ENCODE measurements at places on chromosomes 1 and 21. TPM values are rescaled to one million over a fixed set of nuclear protein-coding genes. Genes with fewer than 3 reads are reported as not detected.

DNA sequence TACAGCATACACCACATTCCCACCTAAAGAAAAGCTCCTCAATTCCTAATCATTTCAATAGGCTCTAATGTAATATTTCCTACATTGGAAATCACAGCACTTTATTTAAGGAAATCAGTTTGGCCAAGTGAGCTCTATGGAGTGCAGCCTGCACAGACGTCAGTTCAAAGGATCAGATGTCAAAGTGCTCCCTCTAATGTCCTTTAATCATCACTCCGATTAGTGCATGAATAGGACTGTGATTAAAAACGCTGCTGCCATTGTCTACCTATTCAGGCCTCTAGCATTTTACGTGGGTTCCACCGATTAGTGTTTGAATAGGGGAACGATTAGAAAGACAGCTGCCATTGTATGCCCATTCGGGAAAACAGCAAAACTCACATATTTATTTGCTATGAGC is 50.2 kb downstream of the DPYD start:
- no peak overlapping the region for H3K27ac ChIP-seq
- no peak overlapping the region for H3K4me3 ChIP-seq
- H3K36me3 ChIP-seq, result no peaks in the 10 kb centered on the region
- no peak for DNase-seq
- no peaks in the 10 kb centered on the region for H3K27me3 ChIP-seq
- H3K4me1 ChIP-seq, result no peaks in the 10 kb centered on the region

DNA sequence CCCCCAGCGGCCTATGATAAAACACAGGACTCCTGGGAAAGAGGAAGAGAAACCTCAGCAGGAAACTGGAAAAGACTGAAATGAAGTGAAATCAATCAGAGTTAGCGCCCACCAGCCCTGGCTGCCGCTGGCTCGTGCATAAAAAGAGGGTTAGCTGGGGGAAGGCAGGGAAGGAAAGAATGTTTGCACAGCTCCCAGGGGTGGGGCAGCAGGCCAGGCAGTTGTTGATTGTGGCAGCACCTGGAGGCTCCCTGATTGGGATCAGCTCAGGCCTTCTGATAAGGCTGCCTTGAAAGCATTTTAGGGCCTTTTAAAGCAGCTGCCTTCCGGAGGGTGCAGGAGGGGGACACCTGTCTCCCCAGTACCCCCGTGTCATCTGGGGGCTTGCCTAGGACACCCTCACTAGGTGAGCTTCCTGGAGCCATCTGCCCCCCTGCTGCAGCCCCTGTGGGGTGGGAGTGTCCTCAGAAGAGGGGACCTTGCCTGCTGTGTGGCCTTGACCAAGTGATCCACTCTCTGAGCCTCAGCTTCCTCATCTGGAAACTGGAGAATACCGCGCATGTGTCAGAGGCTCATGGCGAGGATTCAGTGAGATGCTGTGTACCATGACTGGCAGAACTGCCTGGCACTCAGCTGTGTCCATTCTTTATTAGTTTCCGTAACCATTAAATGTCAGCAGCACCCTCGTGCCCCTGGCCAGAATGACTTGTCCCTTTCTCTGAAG is 6.6 kb downstream of the EPHB2 start:
- peak; percentile 53 for DNase-seq
- peak overlapping the region; percentile 7 for H3K4me3 ChIP-seq
- H3K27ac ChIP-seq, result peak overlapping the region; percentile 86
- H3K27me3 ChIP-seq, result no peaks in the 10 kb centered on the region
- H3K4me1 ChIP-seq, result no peaks in the 10 kb centered on the region
- H3K36me3 ChIP-seq, result no peaks in the 10 kb centered on the region

DNA sequence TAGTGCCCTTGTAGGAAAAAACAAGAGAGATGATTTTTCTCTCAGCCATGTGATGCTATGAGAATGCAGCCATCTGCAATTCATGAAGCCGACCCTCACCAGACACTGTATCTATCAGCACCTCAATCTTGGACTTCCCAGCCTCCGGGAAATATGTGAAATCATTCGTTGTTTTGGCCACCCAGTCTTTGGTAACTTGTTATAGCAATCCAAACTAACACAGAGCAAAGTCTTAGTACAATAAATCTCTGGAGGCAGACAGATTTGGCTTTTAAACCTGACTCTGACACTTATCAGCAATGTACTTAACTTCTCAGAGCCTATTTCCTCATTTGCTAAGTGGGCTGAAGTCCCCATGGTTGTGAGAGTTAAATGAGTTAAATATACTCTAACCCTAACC is 5.1 kb upstream of the MED18 start:
- DNase-seq, result peak; percentile 78
- H3K4me3 ChIP-seq, result no peak overlapping the region
- no peaks in the 10 kb centered on the region for H3K36me3 ChIP-seq
- H3K27me3 ChIP-seq, result no peaks in the 10 kb centered on the region
- H3K27ac ChIP-seq, result peak overlapping the region; percentile 86

Gene NADK
- polyA plus RNA-seq, result 84.1 TPM

DNA sequence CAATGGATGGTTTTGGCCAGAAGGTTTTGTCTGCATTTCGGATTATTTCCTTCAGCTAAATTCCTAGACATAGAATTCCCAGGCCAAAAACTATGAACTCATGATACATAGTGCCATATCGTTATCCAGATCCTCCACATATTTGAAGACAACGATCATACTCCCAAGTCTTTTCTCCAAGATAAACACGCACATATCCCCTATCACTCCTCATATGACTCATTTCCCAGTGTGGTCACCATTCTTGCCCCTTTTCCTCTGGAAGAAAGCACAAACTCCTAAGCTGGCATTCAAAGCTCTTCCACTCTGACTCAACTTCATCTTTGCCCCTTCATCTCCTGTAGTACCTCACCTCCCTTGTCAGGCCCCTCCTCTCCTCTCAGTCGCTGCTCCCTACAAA is 277.6 kb downstream of the PLPP3 start:
- DNase-seq, result no peak
- no peaks in the 10 kb centered on the region for H3K4me1 ChIP-seq
- H3K27me3 ChIP-seq, result no peaks in the 10 kb centered on the region

DNA sequence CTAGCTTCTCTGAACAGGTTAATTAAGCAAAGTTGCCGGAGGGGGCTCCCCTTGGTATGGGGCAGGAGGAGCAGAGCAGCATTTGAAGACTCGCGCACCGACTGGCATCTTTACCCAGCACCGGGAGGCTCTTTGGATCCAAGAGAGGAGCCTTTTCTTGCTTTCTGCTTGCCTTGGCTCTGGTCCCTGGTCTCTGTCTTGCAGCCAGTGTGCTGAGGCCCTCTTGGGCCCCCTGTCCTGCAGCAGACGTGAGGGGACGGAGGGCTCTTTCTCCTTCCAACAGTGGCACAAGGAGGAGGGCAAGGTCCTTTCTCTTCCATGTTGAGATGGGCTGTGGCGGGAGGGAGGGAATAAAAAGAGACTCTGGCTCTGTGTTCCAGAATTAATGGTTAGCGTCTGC is 45.6 kb downstream of the ZBTB18 start:
- no peak overlapping the region for H3K4me3 ChIP-seq
- no peaks in the 10 kb centered on the region for H3K36me3 ChIP-seq
- H3K4me1 ChIP-seq, result peaks cover 2% of the 10 kb centered on the region
- peaks cover 2% of the 10 kb centered on the region for H3K27me3 ChIP-seq
- H3K27ac ChIP-seq, result no peak overlapping the region
- no peak for DNase-seq

Gene INKA2
- 2.2 TPM for polyA plus RNA-seq

DNA sequence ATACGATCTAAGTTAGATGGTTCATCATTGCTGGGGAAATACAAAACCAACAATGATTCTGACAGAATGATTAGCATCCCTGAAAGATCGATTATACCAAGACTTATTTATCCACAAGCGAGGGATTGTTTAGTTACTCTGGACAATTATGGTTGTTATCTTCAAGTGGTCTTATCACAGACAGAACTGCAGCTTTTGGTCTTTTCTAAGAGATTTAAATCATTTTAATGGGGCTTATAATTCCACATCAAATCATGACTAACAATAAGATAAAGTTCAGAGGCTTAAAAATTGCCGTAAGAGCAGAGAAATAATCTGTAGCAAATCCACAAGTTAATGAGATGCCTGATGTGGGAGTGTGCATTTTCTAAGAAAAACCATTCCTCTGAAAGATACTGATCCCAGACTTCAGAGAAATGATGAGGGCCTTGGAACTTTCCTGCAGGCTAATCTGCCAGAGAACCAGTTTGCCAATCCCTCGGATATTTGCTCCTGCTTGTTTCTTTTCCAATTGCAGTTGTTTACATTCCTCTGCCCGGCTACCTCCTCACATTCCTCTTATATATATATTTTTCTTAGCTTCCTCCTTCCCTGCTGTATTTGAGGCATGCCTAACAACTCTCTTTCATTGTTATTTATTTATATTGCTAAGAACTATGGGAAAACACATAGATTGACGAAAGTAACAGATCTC is 134.8 kb downstream of the BACH1 start:
- no peak overlapping the region for H3K4me3 ChIP-seq
- H3K36me3 ChIP-seq, result no peaks in the 10 kb centered on the region
- H3K27ac ChIP-seq, result no peak overlapping the region
- H3K27me3 ChIP-seq, result no peaks in the 10 kb centered on the region
- H3K4me1 ChIP-seq, result no peaks in the 10 kb centered on the region
- no peak for DNase-seq

GRCh38 chr1:176119549-176119948 is 87.5 kb downstream of the COP1 start:
- H3K4me1 ChIP-seq, result no peaks in the 10 kb centered on the region
- H3K27me3 ChIP-seq, result no peaks in the 10 kb centered on the region
- no peak overlapping the region for H3K4me3 ChIP-seq
- H3K36me3 ChIP-seq, result peaks cover 18% of the 10 kb centered on the region
- H3K27ac ChIP-seq, result no peak overlapping the region

GRCh38 chr1:17984583-17984982 is 123.0 kb upstream of the IGSF21 start:
- no peak overlapping the region for H3K4me3 ChIP-seq
- H3K36me3 ChIP-seq, result no peaks in the 10 kb centered on the region
- no peaks in the 10 kb centered on the region for H3K27me3 ChIP-seq
- DNase-seq, result peak; percentile 6

GRCh38 chr1:225933072-225933471 is 7.9 kb downstream of the LEFTY2 start:
- no peaks in the 10 kb centered on the region for H3K36me3 ChIP-seq
- no peak overlapping the region for H3K27ac ChIP-seq
- no peak for DNase-seq
- no peaks in the 10 kb centered on the region for H3K27me3 ChIP-seq
